Activated T-cell treated with anti-CD3 and anti-CD28 coated beads, Interleukin-2, amount 50 U/mL, for 4 hours (primary cell): ENCODE measurements at places on chromosomes 5 and 9. TPM values are rescaled to one million over a fixed set of nuclear protein-coding genes. Genes with fewer than 3 reads are reported as not detected.

The CATSPER3 gene
- 0.16 TPM for total RNA-seq

- DNase-seq = no peak
Observed at GRCh38 chr5:137778772-137779564, 24.8 kb upstream of the HNRNPA0 start.

DNA sequence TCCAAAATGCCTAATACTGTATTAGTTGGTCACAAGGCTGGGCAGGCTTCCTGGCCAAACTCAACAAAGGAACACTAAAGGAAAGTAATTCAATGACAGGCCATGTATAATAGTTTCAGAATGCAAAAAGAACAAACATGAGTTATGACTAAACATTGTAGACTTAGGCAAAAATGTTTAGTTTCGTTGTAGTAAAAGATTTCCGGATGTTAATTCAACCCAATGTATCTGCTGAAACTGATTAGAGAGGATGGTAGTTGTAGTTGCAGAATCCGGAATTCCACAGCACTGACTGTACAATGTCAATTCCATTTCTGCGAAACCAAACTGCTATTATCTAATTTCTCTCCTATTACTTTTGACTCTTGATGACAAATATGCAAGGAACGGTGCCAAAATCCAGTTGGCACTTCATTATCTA is 117.9 kb upstream of the FST start:
- no peak for DNase-seq

The WNK2 gene
- 3.3 TPM for total RNA-seq

GRCh38 chr9:115765060-115765459 is 388.5 kb upstream of the PAPPA start:
- no peak for DNase-seq

- no peak for DNase-seq
Observed at GRCh38 chr5:132423438-132423898, 54.0 kb downstream of the SLC22A5 start.

The CDKN2A gene
- 1.4 TPM for total RNA-seq

The CDKN2B-AS1 gene
- total RNA-seq = 0.60 TPM

DNA sequence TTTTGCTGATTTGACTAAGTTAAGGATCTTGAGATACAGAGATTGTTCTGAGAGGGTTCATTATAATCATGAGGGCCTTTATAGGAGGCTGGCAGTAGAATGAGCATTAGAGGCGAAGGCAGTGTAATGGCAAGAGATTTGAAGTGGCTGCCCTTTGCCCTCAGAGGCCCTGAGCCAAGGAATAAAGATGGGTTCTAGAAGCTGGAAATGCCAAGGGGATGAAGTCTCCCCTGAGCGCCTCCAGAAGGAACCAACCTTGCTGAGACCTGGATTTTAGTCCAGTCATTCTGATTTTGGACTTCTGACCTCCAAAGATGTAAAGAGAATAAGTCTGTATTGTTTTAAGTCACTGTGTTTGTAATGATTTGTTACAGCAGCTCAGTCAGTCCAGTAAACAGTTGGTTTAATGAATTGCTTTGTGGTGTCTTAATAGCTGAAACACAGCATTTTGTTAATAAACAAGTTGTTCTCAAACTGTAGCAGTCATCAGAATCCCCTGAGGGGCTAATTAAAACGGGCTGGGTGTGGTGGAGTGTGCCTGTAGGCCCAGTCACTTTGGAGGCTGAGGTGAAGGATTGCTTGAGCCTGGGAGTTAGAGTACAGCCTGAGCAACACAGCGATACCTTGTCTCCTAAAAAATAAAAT is 23.2 kb downstream of the GLRX start:
- no peak for DNase-seq

The CYFIP2 gene
- total RNA-seq = 175 TPM

DNA sequence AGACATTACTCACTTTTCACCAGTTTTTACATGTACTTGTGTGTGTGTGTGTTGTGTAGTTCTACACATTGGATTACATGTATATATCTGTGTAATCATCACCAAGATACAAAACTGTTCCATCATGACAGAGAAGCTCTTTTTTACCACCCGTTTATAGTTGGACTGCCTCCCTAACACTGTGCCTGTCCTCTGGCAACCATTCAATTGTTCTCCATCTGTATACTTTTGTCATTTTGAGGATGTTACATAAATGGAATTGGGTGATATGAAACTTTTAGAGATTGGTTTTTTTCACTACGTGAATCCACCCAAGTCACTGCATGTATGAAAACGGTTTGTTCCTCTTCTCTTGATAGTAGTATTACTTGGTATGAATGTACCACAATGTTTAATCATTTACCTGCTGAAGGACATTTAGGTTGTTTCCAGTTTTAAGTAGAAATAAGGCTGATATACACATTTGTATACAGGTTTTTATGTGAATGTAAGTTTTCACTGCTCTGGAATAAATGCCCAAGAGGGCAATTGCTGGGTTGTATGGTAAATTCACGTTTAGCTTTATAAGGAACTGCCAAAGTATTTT is 126.2 kb downstream of the MAPKAP1 start:
- DNase-seq = no peak

DNA sequence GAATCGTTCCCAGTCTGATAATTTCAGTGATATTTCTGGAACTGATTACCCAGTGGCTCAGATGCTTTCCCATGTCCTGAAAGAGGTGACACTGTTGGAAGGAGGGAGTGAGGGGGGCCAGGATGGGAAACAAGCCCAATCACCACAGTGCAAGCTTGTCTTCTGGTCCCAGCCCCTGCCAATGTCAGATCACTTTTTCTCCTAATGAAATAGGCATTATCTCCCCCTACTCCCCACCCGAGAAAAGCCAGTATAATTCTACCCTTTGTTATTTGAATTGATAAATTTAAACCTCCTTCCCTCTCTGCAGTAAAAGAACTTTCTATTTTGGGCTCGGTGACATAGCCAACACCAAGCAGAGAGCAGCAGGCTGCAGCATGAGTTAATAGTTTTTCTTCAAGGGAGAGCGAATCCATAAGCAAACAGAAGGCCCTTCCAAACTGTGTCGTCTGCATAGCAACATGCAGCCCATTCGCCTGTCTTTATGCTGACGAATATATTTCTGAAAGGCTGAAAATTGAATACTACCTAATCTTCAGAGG is 14.6 kb upstream of the PPP2CA start:
- DNase-seq = no peak

The MAMDC2 gene
- not detected for total RNA-seq

DNA sequence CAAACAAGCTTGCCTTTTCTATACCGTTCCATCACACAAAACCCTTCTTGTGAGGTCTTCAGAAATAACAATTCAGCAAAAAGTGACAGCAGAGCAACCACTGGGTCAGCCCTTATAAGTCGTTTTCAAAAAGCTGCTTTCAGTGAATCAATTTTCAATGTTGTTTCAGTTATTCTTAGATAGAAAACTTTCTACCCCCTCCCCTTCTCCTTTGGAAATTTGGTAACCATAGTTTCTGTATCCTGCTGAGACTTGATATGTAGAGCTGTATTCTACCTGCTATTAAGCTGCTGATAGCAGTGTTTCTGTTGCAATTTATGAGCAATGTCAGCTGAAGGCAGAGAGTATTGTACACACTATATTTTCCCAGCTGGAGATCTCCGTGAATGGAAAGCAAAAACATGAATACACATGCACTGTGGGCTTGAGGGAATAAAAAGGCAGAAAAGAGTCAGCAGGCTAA is 75.7 kb downstream of the ZNF608 start:
- DNase-seq = no peak

DNA sequence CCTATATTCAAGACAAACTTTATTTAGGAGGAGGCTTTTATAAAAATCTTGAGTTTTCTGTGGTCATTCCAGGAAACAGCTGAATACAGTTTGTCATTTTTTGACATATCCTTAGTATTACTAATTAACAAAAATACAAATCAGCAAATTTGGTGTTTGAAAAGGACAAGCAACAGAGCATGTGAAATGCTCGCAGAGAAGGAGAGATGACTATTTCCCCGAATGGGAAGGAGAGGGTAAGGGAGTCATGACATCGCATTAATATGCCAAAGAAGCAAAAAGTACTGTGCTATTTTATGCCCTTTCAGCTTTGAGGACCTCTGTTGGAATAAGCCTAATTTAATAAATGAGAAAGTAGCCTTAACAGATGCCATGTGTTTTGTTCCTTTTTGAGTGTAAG is 1.8 kb downstream of the SMIM15 start:
- DNase-seq = no peak

GRCh38 chr5:137695651-137696428 is 40.0 kb downstream of the KLHL3 start:
- no peak for DNase-seq

The IRX1 gene
- not detected for total RNA-seq

The LRRC19 gene
- not detected for total RNA-seq

DNA sequence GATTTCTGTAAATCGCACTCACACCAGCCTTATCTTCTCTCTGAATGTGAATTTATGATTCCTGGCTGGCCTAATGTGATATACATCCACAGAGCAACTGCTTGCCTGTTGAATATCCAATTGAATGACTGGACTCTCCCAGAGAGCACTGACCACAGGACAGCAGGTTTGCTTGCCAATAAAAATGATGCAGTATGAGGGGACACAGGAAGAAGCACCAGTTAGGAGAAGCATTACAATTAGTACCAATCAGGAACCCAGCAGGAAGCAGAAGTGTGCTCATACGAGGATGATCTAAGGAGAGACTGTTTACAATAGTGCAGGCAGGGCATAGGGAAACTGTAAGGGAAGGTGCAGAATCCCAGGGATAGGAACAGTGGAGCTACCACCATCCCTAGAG is 127.2 kb upstream of the ZNF366 start:
- DNase-seq = no peak

The FOXI1 gene
- not detected for total RNA-seq
